ENCODE measurements at places on chromosomes 7 and 10.
A peak's percentile ranks its signal among the peaks of the same experiment; 100 is the strongest.

DNA sequence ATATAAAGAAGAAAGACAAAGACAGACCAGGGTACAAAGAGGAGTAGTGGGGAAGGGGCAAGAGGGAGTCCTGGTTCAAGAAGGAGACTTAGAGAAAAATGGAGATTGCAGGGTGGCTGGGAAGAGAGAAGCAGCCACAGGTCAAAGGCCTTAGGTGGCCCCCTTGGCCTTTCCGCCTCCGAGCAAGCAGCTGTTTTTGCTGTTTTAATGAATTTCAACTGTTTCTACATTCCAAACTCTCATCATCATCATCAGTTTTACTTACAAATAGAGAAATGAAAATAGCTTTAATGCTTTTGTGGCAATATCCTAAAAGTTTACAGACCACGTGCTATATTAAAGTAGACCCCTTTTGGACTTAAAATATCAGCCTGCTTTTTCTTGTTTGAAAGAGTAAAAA lies 399.7 kb downstream of the EXOC4 start:
- no peak for DNase-seq

- peak; percentile 86 for DNase-seq
Measured at GRCh38 chr10:22580711-22581110, 133.7 kb downstream of the PIP4K2A start.

- peak; percentile 89 for DNase-seq
Measured at GRCh38 chr7:25832929-25833328, 319.1 kb upstream of the NFE2L3 start.

- DNase-seq: no peak
Measured at GRCh38 chr7:103821092-103821491, 168.4 kb downstream of the RELN start.

GRCh38 chr10:124650263-124650662 lies 93.9 kb downstream of the FAM53B start:
- DNase-seq: no peak

Data from SJCRH30 (cell line).